ENCODE measurements at places on chromosomes 16 and 17.
A peak's percentile ranks its signal among the peaks of the same experiment; 100 is the strongest.

DNA sequence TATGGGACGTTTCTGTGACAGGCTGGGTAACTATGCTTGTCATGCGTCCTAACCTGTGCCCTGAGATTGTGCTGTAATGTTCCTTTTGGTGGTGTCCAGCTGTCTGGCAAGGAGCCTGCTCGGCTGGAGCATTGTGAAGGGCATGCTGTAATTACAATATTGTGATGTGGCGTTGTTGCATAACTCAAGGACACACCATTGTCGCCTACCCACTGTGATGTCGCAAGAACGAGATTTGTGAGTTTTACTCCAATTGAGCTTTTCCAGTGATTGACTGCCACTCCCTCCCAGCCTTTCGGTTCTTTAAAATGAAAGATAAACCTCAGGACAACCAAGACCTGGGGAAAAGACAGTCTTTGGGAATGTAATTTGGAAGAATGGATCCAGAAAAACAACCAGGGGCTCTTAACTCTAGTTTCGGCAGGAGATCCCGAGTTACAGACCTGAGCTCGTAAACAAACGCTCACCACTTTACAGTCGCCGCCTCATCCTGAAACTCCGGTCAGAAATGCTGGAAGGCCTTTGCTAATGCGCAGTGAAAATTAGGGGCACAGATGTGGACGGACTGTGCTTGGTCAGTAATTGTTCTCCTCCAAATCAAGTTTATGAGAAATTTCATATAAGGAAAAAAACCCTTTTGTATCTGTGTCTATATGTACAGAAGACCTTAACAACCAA is 1.3 kb downstream of the ZNF750 start:
- DNase-seq: no peak

DNA sequence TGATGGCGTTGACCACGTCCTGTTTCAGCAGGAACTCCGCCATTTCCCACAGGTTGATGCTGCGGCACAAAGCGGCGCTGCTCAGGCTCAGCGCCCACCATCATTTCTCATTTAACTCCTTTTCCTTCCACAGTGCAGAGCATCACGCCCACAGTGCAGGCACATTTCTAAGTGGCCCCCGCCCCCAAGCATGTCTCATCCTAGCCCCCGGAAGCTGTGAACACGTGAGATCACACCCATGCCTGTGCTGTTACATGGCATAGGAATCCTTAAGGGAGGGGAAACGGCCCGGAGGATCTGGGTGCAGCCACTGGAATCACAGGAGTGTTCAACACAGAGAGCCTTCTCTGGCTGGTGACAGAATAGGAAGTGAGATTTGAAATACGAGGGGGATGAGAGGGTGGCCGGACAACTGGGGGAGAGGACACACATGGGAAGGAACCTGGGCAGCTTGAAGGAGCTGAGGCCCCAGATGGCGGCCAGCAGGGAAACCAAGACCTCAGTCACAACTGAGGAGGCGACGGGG is 4.7 kb downstream of the NAGPA start:
- peak; percentile 29 for DNase-seq

DNA sequence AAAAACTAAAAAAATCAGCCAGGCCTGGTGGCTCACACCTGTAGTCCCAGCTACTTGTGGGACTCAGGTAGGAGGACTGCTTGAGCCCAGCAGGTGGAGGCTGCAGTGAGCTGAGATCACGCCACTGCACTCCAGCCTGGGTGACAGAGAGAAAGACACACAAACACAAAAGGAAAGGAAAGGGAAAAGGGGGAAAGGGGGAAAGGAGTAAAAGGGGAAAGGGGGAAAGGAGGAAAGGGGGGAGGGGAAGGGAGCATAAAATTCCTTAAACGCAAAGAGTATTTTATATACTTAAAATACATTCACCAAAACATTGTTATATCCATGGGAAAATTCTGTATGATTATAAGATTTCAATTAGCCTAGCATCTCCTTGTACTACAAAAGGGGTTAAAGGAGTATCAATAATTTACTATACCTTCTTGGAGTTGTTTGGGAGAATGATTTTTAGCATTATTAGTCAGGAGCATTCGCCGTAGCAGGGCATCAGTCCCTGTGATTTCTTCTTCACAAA is 17.3 kb upstream of the BRIP1 start:
- DNase-seq: no peak

GRCh38 chr17:63455417-63455816 is 9.3 kb upstream of the CYB561 start:
- no peak for DNase-seq

DNA sequence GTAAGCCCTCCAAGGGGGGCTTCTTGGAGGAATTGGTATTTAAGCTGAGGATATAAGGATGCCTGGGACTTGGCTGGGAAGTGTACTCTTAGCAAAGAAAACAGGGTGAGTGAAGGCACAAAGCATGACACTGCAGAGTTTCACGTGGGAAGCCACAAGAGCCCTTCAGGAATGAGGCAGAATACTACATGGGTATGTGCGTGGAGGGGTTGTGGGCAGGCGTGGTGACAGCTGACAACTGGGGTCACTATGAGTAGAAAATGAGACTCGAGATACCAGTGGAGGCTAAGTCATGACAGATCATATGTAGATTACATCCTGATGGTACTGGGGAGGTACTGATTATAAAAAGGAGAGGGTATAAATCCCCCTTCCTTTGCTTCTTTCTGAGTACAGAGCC is 78.1 kb upstream of the XYLT1 start:
- DNase-seq: no peak

DNA sequence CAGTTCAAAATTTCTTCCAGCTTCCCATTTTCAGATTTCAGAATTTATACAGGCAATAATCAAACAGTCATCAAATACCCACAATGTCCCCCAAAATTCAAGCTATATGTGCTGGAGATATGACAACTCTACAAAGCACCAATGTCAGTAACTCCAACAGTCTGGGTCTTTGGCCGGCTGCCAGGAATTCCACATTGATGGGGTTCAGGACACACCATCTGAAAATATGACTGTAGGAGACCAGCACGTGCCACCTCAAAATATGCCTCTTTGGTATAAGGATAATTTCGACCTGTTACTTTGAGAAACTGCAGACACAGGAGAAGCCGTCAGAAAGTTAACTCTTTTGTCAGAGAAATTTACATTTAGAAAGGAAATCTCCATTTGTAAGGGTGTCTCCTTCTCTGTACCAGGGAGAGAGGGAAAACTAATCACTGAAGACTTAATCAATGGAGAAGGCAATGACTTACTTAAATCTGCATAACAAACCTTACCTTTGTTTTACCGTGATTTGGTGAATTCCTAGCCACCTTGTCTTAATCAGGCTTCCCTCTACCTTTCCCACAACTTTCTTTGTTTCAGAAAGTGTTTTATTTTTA is 594.3 kb upstream of the CDH5 start:
- no peak for DNase-seq

DNA sequence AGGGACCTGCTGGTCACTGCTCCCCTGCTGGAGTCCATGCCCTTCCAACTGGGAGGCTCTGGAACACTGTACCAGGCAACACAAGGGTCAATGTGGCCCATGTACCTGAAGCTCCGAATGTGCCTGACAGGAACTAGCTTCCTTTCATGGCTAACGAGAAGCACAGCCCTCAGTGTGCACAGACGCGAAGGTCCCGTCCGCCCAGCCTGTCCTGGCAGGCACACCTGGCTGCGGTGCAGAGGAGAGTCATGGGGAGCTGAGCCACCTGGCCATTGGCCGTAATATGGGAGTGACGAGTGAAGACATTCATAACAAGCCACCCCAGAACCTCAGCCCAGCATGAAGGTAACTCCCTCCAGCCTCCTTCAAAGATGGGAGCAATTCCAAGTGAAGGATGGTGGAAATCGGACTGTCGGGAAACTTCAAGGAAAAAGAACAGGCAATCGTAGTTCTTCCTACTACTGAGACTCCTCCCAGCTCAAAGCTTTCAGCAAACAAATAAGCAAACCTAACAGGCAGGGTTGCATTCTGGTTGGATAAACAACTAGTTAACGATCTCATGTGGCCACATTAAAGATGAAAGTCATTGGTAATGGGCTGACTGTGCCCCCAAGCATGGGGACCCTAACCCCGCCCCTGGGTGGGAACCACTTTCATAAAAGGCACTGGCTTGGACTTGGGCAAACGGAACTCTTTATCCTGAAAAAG is 13.2 kb downstream of the TMEM11 start:
- no peak for DNase-seq

GRCh38 chr16:66480265-66481080 is 53.4 kb downstream of the BEAN1 start:
- no peak for DNase-seq

DNA sequence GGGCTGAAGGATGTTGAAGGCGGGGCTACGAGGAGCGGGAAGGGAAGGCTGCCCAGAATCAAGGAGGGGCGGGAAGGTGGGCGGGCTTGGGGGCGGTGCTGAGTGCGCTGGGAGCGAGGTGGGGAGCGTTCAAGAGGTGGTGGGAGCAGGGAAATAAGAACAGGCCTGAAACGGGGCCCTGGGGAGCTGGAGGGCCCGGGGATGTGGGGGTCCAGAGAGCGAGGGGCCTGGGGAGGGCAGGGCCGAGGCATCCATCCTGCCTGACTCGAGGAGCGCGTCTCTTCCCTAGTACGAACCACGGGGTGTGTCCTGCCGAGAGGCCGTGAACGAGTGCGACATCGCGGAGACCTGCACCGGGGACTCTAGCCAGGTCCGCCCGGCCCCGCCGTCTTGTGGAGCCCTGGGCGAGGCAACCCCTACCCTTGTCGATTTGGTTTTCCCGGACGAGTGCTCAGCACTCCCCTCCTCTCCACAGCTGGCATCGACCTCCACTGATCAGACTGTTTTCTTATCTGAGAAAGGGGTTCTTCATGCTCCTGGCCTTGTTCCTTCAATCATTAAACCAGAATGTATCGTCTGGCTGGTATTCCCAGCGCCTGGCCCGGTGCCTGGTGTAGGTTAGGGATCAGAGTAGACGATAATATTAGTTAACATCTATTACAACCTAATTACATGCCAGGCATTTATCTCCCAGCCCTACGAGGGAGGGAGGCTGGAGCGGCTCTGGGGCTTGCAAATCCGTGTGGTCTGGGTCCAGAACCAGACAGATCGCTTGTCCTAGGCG is 17.2 kb downstream of the ADAM11 start:
- no peak for DNase-seq

DNA sequence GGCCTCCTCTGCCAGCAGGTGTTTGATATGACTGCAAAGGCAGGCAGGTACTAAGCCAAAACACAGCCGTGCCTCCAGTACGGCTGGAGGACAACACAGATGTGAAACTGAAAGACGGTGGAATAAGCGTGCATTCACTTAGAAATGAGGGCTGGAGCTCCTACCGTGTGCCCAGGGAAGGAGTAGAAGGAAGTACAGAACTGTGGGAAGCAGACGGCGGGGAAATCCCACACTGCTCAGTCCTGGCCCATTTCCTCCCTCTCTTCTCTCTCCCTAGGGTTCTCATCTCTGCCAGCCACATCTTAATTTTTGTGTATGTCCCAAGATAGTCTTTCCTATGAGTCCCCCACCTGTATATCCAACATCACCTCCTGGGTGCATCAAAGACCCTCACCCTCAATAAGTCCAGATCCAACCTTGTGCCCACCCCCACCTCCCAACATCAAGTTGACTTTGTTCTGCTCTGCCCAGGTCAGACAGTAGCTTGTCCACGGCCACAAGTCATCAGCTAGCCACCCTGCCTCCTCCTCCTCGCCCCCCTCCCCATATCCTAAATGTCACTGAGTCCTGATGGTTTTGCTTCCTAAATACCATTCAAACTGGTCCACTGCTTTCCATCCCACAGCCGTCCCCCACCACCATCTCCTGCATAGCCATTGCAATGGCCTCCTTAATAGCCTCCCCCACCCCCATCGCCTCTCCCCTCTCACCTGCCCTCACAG is 77.1 kb upstream of the RPL38 start:
- no peak for DNase-seq

GRCh38 chr16:49703483-49703882 is 152.4 kb downstream of the ZNF423 start:
- no peak for DNase-seq

DNA sequence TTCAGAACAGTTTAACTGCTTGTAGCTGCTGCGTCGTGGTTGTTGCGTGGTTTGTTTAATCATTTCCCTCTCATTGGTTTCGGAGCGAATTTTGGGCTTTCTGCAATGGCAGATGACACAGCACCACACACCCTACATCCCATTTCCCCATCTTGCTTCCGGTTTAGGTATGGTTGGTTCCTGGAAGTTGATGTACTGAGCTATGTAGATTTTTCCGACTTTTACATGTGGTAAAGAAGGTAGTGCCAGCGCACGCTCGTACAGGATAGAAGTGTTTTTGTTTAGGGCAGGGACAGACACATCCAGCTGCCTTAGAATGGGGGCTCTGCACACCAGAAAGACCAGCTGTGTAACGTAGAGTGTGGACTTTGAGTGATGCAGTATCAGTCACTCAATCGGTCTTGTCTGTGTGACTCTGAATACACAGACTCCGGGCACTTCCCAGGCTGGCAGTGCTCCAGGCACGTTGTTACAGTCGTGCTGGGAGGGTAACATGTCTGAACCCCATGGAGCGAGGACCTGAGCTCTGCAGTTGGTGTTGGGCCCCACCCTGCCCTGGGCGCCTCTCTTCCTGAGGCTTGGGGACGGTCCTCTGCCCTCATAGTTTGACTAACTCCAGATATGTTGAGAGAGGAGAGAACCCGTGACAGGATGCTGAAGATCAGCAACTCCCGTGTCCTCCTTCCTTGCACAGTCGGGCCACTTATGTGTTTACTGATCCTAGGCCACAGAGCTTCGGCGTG is 172.0 kb upstream of the CHMP6 start:
- no peak for DNase-seq

GRCh38 chr17:75888484-75888883 is 8.3 kb downstream of the TRIM65 start:
- no peak for DNase-seq

- DNase-seq: no peak
These were observed 325.1 kb upstream of the HSBP1 start for GRCh38 chr16:83482545-83483162.

DNA sequence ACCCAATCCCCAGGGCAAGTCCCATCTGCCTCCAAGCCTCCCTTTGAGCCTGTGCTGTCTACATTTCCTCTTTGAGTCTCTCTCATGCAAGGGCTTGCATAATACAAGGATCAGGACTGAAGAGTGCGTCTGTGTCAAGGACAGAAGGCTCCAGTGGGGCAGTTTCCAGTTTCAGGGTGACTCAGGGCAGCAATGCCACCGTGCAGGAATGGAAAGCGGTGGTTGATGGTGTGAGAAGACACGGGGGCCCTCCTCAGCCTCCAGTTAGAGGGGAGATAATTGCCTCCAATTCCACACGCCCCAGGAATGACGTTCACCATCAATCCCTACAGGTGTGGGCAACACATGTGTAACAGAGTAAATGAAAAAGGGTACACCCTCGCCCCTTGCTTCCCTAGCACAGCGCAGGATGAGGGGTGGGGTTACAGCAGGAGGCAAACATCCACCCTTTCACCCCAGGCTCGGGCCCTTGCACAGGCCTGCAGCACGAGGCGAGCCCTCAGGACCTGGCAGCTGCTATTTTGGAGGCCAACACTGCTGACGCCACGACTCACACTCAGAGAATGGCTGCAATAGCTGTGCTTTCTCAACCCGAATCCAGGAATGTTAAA is 24.8 kb upstream of the SLC25A19 start:
- no peak for DNase-seq

All from left hindlimb (tissue), 1 donor.